Neural progenitor cell (in vitro differentiated cells): ENCODE measurements at places on chromosomes 4 and X. TPM values are rescaled to one million over a fixed set of nuclear protein-coding genes. Genes with fewer than 3 reads are reported as not detected.

DNA sequence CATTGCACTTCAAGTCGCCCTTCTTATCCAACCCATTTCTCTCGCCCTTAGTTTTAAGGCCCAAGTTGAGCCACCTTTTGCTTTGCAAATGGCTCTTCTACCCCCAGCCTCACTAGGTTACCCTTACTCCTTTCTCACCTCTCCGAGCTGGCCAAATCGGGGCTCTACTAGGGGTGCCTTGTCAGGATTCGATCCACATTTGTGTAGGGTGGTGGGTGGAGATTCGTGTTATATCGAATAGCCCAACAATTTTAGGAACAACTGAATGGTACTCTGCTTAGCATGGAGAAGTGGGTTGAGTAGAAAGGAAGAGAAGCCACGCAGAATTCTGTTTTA is 3.5 kb downstream of the SLIT2 start:
- DNase-seq = no peak

DNA sequence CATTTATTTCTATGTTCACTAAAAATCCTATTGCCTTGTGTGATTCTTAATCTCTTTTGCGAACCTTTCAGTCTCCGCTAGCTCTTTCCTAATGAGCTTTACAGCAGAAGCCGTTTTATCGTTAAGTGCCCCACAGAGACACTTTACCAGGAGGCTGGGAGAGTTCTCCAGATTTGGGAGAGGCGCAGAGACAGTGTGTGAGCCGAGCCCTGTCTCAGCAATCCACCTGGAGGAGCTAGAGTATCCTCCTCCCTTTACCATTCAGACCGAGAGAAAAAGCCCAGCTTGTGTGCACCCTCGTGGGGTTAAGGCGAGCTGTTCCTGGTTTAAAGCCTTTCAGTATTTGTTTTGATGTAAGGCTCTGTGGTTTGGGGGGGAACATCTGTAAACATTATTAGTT is 54.9 kb upstream of the MTM1 start:
- DNase-seq = peak; percentile 28

DNA sequence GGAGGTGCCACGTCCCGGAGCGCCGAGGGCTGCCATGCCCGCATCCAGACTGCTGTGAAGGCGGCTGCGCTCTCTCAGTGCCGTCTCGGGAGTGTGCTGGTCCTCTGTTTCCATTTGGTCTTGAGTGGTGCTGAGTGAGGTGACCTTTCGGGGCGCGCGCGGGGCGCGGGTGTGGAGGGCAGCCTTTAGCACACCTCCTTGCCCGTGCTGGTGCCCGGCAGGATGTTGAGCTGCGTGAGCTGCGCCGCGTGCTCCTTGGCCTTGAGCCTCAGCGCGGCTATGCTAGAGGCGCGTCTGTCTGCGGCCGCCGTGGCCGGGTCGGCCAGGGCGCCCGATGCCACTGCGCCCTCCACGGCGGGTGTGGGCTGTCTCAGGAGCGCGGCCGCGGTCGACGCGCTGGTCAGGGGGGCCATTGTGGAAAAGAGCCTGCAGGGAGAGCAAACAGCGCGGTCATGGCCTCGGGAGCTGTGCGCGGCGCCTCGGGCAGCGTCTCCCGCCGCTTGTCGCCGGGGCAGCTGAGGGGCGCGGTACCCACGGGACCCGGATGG is 11.2 kb downstream of the ARX start:
- DNase-seq = peak; percentile 47

GRCh38 chr4:21869978-21870745 is 78.4 kb downstream of the KCNIP4 start:
- DNase-seq = no peak

Gene TRIM60
- total RNA-seq = not detected in 2 replicates
